ENCODE measurements at places on chromosomes 2 and 18.
A peak's percentile ranks its signal among the peaks of the same experiment; 100 is the strongest.

DNA sequence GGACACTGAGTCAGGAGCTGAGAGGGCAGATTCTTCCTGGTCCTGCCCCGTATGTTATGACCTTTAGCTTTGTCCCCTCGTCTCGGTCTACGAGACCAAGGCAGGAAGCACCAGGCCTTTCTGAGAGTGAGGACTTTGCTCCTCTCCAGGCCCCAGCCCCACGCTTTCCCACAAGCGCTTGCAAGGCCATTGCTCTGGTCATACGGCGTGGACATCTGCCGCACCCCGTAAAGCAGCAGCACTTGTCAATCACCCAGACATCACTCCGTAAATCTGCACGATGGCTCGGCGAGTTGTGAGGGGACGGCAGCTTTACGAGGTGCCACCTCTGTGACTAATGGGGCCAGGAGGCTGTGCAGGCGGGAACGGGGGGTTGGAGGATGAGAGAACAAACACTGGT lies 100.8 kb upstream of the TWIST2 start:
- no peak for DNase-seq

DNA sequence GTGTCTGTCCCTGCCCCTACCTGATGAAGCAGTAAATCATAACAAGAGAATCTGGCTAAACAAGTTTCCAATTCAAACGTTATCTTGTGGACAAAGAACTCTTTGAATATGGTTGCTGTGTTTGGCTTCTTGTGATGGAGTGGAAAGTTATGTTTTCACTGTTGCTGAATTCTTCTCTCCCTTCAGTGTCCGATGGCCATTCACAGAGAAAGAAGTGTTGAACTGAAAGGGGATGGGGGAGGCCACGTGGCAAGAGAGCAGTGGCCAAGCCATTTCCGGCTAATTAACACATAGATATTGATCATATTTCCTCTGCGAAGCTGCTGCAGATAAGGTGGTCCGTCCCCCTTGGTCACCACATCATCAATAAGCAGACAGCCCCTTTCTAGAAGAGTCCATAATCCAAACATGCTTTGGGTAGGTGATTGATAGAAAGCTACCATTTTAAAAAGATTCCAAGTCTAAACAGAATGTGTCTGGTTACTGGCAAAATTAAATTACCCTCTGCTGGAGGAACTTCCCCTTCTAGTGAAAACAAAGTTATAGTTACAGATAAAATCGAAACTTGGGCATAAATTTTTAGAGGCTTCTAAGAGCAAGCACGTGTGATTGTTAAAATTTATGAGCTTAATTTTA lies 36.9 kb upstream of the FZD7 start:
- DNase-seq: no peak

GRCh38 chr2:158808426-158808825 lies 13.3 kb downstream of the DAPL1 start:
- DNase-seq: peak; percentile 24

DNA sequence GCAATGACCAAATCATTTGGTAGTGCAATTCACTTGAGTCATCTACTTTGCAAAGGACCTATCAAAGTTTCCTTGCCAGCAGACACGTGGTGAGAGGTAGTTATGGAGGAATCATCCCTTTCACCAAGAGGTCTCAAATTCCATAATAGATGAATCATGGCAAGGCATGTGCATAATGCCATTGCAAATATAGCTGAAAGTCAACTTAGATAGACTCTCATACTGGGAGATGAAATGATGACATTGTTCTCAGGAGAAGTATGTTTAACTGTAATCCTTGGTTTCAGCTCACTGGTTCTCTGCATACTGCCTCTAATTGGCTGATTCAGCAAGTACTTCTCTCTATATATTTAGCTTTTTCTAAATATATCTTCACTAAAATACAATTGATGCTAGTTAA lies 57.2 kb downstream of the CALCRL start:
- DNase-seq: no peak

DNA sequence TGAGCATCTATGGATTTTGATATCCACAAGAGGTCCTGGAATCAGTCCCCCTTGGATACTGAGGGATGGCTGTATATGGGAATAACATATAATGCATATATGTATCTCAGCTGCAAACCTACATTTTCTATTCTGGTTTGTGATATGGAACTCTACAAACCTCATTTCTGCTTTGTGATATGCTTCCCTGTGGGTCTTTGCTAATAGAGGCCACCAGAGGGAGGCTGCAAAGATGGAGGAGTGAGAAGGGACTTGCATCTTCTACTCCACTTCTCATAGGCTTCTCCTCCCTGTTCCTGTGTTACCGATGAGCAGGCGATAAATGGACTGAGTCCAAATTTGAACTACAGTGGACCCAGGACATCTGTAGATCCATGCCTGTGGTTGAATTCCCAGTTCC lies 37.8 kb downstream of the ARID5A start:
- no peak for DNase-seq

GRCh38 chr18:28153485-28154065 lies 23.4 kb downstream of the CDH2 start:
- DNase-seq: no peak

- DNase-seq: no peak
Measured at GRCh38 chr2:186309901-186310300, 176.2 kb upstream of the ZC3H15 start.

- DNase-seq: no peak
Measured at GRCh38 chr18:79640875-79641274, 38.7 kb upstream of the CTDP1 start.

DNA sequence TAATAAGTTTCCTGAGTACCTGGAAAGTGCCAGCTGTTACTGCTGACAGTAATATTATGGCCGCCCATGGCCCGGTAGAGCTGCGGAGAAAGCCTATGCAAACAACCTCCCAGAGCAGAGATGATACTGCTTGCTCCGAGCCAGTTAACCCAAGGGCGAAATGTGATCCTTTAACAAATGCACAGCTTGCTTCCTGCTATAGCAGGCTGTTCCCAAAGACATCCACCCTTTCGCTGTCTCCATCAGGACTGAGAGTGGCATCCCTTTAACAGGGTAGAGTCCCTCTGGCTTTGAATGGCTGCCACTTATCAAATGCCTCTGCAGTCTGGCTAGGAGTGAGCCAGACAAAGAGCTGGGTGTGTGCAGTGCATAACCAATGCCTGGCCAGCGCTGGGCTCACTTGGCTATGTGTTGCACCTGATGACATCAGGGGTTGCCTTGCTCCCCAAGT lies 69.7 kb upstream of the DAPL1 start:
- DNase-seq: no peak

DNA sequence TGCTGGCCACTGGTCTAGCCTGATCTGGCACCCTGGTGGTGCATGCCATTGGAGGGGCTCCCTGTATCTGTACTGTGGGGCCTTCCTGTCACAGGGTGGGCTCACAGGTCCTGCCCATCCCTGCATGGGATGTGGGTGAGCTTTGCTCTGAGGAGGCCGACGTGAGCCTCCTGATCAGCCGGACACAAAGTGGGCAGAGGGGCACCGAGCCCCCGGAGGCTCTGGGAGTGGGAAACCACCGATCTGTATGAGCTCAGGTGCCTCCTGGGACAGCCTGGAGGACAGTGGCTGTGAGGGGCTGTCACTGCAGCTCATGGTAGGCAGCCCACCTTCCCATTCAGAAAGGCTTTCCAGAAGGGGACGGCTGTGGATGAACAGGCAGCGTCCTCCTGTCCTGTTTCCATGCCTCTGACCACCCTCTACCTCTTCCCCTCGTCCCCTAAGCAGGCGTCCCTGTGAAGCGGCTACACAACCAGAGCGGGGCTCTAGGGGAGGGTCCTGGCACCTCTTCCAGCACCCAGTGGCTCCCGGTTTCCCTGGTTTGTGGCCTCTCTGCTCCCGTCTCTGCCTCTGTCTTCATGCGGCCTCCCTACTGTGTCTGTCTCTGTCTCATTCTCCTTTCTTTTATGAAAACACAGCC lies 112.5 kb upstream of the OTOS start:
- no peak for DNase-seq

- DNase-seq: no peak
Measured at GRCh38 chr18:36038102-36038663, 29.2 kb downstream of the RPRD1A start.

DNA sequence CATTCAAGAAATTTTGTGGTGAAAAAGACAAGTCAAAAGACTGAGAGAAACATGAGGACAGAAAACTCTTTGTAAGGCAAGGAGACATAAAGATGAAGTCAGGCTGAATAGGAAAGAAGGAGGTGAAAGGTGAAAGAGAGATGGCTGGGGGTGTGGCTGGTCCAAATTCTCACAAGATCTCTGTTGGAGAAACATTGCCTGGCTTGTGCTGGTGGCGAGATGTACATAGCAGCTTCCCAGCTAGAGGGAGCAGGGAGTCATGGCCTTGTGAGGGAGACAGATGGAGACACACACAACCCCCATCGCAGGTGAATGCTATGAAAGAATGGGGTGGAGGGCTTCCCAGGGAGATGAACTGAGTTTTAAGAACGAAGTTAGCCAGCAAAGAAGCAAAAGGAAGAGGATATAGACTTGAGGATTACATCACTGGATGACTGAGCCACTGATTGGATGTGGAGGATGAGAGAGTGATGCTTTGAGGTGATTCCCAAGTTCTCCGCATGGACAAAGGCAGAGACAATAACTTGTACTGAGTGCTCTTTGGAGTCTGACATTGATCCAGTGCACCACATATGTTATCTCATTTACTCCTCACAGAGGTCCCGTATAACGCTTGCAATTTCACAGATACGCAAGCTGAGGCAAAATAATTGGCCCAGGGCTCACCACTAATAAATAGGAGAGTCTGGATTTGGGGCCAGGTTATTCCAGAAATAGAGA lies 3.7 kb upstream of the EMX1 start:
- no peak for DNase-seq

DNA sequence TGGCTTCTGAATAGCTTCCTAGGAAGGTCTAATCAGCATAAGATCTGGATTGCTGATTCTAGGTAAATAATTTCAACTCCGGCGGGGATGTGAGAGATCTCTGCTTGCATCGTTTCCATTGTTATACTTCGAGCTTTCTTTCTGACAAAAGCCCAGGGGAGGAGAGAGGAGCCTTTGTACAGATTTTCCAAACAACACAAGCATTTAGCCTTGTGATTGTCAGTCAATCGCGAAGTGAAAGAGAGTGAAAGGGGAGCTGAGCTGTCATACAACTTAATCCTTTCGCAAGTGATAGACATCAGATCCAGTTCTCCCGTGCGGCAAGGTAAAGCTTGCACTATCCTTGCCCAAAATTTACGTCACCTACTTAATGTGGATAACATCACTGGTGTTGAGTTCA lies 26.2 kb downstream of the RALB start:
- no peak for DNase-seq

GRCh38 chr2:186639939-186640338 lies 50.1 kb downstream of the ITGAV start:
- DNase-seq: no peak

GRCh38 chr2:37614061-37614738 lies 57.2 kb downstream of the CDC42EP3 start:
- peak; percentile 59 for DNase-seq

DNA sequence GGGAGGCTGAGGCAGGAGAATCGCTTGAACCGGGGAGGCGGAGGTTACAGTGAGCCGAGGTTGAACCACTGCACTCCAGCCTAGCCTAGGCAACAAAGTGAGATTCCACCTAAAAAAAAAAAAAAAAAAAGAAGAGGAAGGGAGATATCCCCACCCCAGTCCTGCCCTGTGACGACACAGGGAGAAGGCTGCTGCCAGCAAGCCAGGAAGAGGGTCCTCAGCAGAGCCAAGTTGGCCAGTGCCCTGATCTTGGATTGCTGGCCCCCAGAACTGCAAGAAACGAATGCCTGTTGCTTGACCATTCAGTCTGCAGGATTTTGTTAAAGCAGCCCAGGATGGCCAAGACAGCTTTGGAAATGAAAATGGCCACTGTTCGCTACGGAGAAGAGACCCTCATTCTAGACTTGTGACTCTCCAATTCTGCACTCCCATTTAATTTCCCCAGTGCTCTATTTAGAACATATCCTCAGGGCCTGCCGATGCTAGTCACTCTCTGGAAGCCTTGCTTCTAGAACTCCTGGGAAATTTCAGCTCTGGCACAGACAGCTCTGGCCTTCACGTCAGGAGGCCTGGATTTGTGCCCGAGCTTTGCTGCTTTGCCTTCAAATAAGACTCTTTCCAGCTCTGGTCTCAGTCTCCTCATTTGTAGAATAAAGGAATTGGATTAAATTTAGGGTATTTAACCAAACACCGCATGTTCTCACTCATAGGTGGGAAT lies 15.7 kb upstream of the AMMECR1L start:
- no peak for DNase-seq

DNA sequence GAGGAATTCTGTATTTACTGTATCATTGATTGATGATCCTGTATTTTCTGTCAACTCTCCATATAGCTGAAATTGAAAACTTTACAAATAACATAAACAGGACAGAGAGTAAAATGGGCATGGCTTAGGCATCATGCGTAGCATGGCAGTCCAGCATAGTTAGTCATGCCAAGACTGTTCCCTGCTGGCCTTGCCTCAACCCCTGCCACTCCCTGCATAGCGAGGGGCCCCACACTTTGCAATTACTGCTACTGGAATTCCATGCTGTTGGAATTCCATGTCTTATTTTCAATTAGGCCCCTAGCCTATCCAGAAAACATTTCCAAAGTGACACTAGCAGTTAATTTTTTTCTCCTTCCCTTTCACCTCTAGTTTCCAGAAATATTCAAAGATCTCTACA lies 15.1 kb upstream of the SOX11 start:
- DNase-seq: no peak

GRCh38 chr2:65615602-65616001 lies 183.2 kb upstream of the SPRED2 start:
- no peak for DNase-seq

DNA sequence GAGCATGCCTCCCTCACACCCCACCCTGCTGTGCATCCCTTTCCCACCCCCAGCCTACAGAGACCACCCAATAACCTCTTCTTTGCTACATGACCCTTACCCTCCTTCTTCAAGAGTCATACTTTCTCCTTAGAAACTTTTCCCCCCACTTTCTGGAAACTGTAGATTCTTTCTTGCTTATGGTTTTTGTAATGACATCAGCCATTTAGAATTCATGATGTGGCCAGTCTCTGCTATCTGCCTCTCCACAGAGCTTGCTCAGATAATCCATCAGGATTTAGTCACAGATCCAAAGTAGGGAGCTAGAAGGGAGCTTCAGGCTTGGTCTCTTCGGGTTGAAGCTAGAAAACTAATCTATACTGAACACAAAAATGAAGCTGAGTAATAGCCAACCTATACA lies 36.5 kb downstream of the GALM start:
- DNase-seq: no peak

DNA sequence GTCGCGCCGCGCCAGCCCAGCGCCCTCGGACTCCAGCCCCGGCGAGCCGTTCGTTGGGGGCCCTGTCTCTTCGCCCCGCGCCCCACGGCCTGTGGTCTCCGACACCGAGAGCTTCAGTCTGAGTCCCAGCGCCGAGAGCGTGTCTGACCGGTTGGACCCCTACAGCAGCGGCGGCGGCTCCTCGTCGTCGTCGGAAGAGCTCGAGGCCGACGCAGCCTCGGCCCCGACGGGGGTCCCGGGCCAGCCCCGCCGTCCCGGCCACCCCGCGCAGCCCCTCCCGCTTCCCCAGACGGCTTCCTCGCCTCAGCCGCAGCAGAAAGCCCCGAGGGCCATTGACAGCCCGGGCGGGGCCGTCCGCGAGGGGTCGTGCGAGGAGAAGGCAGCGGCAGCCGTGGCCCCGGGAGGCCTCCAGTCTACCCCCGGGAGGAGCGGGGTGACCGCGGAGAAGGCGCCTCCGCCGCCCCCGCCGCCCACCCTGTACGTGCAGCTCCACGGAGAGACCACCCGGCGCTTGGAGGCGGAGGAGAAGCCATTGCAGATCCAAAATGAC lies 1.4 kb downstream of the PHLPP1 start:
- DNase-seq: peak; percentile 46

GRCh38 chr2:189899101-189899500 lies 114.9 kb downstream of the PMS1 start:
- DNase-seq: no peak

- no peak for DNase-seq
Measured at GRCh38 chr2:220469201-220469600, 841.8 kb downstream of the SLC4A3 start.
